ENCODE measurements at places on chromosomes 7 and 10. TPM values are rescaled to one million over a fixed set of nuclear protein-coding genes. Genes with fewer than 3 reads are reported as not detected.

The SPAM1 gene
- polyA plus RNA-seq, result not detected

The CALML3 gene
- not detected for polyA plus RNA-seq

The CPN1 gene
- not detected for polyA plus RNA-seq

The ADAMTS14 gene
- polyA plus RNA-seq, result not detected

The HDAC9 gene
- not detected for polyA plus RNA-seq

The CH25H gene
- 0.10 TPM for polyA plus RNA-seq

The LRRC27 gene
- polyA plus RNA-seq, result 0.90 TPM

The PPP1R3C gene
- not detected for polyA plus RNA-seq

The SBDS gene
- polyA plus RNA-seq, result 84.0 TPM

The PRSS2 gene
- polyA plus RNA-seq, result not detected

The SYT15B gene
- not detected for polyA plus RNA-seq

The MMRN2 gene
- polyA plus RNA-seq, result not detected

Measured in CD4-positive, alpha-beta memory T cell (primary cell).